Left lung (tissue), 14 donors: ENCODE measurements at places on chromosomes 12 and 14.

DNA sequence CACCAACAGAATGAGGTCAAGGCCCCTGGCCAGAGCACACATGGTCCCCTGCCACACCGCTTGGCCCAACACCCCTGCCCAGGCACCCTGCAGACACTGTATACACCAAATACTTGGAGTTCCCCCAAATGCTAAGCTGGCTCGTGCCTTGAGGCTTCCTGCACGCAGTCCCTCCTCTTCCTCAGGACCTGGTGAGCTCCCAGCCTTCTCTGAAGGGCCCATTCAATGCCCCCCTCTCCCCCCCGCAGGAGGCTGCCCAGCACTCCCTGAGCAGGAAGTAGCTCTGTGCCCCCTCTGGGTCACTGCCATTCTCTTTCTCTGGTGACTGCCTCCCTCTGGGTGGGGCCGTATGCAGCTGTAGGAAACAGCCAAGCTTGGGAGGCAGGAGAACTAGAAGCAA, 75.3 kb downstream of the ITPK1 start:
- no peak for DNase-seq

DNA sequence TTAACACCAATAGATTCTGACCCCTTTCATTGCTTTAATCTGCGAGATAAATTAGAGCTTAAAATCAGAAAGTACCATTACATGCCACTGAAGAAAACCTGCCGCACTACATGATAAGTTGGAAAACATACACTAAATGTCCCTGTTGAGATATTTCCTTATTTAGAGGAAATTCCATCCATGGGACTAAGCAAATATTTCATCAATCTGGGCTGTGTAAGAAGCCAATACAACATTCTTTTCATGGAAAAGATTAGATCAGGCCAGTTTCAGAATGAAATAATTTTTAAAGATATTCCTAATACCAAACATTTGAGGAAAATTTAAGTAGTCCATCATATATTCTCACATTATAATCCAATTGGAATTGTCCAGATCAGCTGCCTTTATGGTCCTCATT, 112.8 kb downstream of the LLPH start:
- DNase-seq, result no peak

DNA sequence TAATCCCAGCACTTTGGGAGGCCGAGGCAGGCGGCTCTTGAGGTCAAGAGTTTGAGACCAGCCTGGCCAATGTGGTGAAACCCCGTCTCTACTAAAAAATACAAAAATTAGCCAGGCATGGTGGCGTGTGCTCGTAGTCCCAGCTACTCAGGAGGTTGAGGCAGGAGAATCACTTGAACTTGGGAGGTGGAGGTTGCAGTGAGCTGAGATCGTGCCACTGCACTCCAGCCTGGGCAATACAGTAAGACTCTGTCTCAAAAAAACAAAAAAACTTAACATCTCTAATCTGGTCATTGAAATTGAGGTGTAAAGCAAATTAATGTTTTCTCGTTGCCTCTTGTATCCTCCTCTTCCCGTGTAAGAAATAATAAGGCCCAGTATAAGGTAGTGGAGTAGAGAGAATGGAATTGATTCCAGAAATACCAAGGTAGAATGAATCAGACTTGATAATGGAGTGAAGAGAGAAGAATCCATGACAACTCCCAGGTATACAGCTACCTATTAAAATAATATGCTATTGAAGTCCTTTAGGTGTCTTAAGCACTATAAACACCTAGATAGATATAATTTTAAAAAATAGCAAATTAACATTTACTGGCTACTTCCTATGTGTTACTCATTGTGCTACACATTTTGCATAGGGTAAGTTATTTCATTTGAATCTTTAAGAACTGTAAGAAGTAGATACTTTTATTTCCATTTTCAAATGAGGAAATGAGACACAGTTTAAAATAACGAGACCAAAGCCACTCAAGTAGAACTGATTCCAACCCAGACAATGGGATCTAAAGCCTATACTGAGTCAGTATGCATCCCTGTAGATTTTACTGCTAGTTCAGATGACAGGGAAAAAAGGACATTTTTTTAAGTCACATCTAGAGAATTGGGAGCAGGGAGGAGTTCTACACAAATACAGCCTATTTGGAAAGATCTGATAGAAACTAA, 23.2 kb downstream of the RAP1B start:
- DNase-seq, result no peak

GRCh38 chr14:64434528-64434927, 30.8 kb upstream of the AKAP5 start:
- no peak for DNase-seq

GRCh38 chr14:102779574-102780315, 2.5 kb downstream of the TRAF3 start:
- DNase-seq, result no peak

DNA sequence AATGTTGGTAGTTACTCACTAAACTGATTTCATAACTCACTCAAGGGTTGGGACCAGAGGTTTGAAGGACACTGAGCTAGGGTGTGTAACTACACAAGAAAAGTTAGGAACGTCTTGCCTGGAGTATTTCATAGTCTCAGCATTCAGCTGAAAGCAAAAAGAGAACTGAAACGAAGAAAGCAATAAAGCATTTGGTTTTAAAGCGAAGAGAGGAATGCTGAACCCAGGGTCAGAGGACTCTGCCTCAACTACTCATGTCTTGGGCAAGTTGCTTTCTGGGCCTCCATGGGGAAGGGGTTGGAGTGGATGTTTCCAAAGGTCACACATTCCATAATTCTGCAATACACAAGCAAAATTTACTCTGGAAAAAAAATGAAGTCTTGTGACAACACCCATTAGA, 1.4 kb downstream of the GNS start:
- DNase-seq, result no peak

GRCh38 chr14:85533861-85534291, 3.9 kb downstream of the FLRT2 start:
- no peak for DNase-seq

- DNase-seq, result no peak
Measured at GRCh38 chr14:51430633-51431032, 190.6 kb downstream of the TMX1 start.

- DNase-seq, result no peak
Measured at GRCh38 chr12:48999371-49000131, at the start of gene DDN. Gene DDN, minus strand, starts transcription at chr12:48999375. Its CDS starts 88 bp downstream, at chr12:48999287.

DNA sequence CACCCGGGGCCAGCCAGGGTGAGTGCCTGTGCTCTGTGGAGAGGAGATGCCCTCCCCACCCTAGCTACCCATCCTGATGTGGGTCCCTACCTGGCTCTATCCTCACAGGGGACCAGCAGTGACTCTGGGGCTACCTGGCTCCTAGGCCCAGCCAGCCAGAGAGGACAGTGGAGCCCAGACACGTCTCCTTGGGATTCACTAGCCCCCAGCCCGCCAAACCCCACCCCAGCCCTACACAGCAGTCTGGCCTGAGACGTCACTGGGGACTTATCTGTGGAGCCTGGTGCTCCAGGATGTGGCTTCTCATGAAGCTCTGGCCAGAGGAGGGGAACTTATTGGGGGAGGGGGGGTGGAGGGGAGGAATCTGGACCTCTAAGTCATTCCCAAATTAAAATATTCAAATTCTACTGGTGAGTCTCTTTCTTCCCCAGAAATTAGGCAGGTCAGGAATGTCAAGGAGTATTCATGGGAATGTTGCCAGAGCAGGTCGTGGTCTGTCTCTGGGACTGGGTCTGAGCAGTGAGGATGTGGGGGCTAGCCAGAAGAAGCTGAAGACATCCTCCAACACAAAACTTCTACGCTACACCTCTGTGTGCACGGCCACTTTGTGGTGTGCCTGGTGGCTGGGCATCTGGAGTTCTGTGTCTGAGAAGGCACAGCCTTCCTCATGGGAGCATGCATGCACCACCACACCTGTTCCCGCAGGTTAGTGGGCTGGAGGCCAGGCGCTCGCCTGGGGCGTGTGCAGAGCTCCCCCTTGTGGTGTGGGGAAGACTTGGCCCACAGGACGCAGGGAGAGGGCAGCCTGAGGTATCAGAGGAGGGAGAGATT, 2.7 kb downstream of the CMTM5 start:
- peak; percentile 61 for DNase-seq

GRCh38 chr12:90028635-90029051, 320.0 kb upstream of the ATP2B1 start:
- no peak for DNase-seq

GRCh38 chr12:93743999-93744689, 67.0 kb downstream of the CRADD start:
- DNase-seq, result no peak

GRCh38 chr14:80638620-80639515, 302.7 kb downstream of the CEP128 start:
- no peak for DNase-seq

DNA sequence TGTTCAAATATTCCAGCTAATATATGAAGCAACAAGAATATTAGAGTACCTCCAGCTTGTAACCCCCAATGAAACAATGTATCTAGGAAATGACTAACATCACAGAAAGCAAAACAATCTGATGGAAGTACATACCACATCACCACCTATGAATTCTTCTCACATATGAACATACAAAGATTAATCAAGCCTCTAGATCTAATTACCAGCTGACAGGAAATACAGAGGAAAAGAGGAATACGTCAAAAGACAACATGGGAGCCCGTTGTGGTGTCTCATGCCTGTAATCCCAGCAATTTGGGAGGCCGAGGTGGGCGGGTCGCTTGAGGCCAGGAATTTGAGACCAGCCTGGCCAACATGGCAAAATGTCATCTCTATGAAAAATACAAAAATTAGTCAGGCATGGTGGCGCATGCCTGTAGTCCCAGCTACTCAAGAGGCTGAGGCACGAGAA, 7.5 kb downstream of the NEDD8 start:
- DNase-seq, result no peak

GRCh38 chr14:104556256-104557021, 23.1 kb upstream of the C14orf180 start:
- no peak for DNase-seq

DNA sequence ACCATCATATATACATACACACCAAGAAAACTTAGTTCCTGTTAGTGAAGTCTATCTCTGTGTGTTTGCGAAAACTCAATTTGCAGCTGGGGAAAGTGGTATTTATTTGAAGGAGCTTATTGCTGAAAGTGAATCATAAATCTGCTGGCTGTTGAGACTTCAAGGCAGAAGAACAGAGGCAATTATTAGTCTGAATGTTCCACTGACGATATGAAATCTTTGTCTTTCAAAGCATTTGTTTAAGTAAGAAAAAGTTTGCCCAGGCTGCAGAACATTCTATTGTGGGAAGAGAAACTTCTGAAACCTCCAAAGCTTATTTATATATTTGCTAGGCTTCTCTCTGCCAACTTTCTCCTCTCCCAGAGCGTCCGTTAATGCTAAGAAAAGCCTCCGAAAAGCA, 255.7 kb upstream of the TMPO start:
- peak; percentile 9 for DNase-seq

DNA sequence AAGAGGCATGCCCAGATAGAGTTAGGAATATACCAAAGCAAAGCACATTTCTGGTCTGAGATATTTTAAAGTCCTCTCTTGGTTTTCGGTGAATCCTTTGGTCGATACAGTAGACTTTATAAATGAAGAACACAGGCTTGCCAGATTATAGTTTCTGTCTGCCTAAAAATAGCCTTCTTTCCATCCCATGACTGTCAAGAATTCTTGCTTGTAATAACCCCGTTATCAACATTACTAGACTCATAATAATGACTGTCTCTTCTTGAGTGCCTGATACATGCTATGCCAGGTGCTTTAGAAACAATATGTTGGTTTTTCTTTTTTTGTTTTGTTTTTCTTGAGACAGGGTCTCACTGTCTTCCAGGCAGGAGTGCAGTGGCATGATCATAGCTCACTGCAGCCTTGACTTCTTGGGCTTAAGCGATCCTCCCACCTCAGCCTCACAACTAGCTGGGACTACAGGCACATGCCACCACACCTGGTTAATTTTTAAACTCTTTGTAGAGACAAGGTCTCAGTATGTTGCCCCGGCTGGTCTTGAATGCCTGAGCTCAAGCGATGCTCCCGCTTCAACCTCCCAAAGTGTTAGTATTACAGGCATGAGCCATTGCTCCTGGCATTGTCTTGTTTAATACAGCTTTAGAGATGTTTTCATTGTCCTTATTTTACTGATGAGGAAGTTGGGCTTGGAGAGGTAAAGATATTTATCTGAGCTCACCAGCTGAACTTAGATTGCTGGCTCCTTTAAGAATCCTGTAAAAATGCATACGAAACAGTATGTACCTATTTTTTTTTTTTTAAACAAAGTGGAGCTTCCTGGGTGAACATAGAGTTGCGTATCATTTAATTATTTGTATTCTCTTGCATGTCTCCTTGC, 30.4 kb downstream of the CHST11 start:
- DNase-seq, result no peak

GRCh38 chr14:60487211-60487610, 1.3 kb upstream of the C14orf39 start:
- DNase-seq, result no peak

DNA sequence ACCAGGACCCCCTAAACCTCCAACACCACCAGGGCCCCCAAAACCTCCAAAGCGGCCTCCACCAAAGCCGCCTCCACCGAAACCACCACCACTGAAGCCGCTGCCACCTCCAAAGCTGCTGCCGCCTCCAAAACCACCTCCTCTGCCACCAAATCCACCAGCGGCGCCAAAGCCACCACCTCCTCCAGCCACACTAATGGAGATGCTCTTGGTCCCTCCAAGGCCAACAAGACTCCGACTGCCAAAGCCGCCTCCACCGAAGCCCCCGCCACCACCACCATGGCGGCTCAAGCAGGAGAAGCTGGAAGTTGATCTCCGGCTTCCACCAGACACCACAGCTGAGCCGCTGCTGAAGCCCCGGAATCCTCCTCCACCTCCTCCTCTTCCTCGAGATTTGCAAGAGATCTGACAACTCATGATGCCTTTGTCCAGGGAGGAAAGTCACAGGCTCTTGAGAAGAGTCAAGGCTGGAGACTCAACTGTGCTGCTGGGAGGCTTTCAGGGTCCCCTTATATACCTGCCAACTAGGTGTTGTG, at the start of gene KRT2:
Gene KRT2 (minus strand): TSS at position 486 of the 536 bp plus-strand sequence. CDS start 69 bp downstream, at position 417.
- no peak for DNase-seq

DNA sequence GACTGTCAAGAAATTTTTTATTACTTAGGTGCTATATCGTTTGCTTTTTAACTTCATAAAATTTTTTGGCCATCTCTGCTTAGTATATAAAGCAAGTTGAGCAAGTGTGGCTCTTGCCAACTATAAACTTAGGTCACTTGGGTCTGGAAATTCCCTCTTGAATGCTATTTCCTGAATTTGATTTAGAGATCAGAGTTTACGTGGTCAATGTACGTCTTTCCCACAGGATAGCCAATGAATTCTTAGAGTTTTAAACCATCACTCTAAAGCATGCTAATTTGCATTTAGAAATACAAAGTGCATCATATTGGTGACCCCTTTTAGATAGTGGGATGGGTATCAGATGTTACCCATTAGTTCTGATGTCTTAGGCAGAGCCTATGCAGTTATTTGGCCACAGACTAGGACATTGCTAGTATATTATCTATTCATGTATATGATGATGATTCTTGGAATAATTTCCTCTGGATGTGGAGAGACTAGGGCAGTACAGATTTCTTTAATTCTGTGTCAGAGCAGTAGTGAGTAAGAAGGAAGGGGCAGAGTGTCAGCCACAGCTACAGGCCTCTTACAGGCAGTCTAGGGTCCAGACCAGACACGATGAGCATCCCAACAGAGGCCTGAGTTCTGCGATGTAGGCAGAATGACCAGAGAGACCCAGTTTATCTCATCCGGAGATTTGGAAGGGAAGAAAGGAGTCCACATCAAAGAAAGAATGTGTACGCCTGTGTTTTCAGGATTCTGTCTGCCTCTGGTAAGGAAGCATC, 30.3 kb downstream of the SCN8A start:
- no peak for DNase-seq
